ENCODE measurements at places on chromosomes 4 and X.

- DNase-seq, result no peak
Measured at GRCh38 chr4:109434007-109434971, 674 bp downstream of the SEC24B start.

DNA sequence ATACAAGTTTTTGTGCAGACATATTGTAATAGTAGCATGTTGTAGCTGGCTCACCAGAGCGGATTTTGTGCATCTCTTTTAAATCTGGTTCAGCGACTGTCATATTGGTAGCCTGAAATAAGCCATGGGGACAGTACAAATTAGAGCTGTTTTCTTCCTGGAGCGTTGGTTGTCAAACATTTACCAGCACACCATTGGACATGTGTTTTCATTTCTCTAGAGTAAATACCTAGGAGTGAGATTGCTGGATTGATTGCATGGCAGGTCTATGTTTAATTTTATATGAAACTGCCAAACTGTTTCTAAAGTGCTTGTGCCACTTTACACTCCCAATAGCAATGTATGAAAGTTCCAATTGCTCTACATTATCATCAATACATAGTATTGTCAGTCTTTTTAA, 2.6 kb upstream of the ARAF start:
- DNase-seq, result no peak

- no peak for DNase-seq
Measured at GRCh38 chrX:16839852-16840460, 30.2 kb downstream of the RBBP7 start.

DNA sequence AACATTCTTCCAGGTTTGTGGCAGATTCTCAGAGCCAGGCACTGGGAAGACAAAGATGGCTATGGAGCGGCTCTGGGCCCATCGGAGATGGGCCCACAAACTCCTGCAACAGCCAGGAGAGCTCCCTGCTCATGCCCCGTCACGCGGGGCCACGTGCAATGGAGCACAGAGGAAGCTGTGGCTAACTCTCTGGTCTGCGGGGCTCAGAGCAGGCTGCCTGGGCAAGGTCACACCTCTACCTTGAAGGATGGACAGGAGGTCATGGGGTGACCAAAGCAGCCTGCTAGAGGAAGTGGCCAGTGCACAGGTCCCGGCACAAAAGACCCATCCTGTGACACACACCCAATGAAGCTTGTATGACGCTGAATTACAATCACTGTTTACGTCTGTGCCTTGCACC, 45.2 kb downstream of the C4orf50 start:
- no peak for DNase-seq

DNA sequence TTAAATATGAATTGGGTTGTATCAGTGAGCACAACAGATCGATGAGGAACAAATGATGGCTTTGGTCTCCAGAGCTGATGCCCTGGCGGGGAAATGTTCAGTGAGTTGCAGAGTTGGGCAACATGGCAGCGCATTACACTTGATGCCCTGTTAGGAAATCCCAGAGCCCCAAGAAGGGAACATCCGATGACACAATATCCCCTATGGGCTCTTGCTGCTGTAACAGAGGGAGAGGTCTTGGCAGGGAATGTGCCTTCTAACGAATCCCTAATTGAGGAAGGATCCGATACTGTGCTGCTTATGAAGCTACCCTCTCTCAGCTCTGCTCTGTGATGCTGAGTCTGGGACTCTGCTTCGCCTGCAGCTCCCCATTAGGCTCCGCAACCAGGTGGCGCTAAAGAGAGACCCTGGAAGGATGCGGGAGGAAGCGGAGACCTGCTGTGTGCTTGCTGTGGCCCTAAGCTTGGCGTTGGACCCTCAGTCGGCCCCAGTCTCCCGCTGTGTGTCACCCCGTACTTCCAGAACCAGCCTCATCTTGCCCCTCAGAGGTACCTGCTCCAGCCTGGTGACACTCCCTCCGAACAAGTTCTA, 38.9 kb downstream of the PDHA1 start:
- DNase-seq, result no peak

DNA sequence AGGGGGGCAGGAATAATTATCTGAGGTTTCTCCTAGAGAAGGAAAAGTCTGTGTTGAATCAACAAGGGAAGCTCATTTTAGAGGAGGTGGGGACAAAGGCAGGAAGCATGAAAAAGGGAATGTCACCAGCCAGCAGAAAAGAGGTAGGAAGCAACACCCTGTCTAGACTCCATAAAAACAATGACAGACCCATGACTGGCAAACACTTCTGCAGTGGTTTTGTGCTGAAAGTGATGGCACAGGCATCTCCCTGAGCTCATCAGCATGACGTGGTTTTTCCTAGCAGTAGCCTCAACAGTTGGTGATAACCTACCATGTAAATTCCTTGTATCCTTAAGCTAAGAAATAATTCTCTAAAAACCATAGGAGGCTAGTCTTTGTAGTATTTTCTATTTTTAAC, 110.7 kb upstream of the GALNT7 start:
- DNase-seq, result no peak

DNA sequence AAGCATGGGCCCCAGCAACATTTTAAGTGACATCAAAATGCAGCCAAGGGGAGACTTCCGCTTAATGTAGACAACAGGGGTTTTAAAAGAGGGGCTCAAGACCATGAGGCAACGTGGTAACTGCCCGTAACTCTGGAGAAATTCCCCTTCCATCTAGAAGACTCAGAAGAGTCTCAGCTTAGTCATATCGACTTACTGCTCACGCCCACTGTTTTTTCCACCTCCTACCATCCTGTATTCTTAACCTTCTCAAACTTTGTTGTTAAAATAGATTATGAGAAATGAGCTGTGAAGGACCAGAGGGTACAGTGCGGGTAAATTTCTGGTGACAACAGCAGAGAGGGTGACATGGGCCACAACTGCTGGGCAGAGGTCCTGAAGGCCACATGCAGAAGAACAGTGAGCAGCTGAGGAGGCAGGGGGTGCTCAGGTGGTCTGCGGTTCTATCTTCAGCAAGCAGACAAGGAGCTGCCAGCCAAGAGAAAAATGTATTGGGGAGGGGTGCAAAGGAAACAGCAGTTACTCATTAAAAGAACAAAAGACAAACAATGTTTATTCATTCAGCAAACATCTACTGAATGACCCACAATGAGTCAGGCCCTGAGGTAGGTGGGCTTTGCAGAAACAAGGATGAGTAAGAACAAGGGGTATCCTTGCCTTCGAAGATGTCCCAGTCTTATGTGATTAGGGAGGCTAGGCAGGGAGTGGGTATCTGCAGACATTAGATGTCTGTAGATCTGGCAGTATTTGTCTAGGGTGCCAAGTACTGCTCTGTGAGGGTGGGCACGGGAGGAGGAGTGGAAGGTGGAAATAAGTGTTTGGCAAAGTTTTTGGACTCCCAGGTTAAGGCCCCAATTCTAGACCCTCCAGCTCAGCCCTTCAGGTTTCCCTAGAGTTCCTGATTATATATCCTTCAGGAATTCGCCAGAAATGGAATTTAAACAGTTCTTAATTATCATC, 175.3 kb downstream of the TSPAN5 start:
- no peak for DNase-seq

DNA sequence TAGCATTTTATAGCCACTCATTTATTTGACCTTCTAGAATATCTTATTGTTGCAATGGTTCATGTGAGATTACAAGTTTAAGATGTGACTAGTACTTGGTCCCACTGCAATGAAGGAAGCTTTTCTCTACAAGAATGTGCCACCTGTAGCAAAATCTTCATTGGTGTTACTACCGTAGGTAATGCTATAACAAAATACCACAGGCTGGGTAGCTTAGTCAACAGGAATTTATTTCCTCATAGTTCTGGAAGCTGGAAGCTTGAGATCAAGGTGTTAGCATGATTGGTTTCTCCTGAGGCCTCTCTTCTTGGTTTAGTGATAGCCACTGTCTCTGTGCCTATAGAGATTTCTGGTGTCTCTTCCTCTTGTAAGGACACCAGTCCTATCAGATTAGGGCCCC, 441.0 kb downstream of the GPM6A start:
- no peak for DNase-seq

- no peak for DNase-seq
Measured at GRCh38 chrX:119004920-119005524, 30.6 kb downstream of the LONRF3 start.

GRCh38 chrX:132331532-132331931, 112.3 kb upstream of the RAP2C start:
- no peak for DNase-seq

DNA sequence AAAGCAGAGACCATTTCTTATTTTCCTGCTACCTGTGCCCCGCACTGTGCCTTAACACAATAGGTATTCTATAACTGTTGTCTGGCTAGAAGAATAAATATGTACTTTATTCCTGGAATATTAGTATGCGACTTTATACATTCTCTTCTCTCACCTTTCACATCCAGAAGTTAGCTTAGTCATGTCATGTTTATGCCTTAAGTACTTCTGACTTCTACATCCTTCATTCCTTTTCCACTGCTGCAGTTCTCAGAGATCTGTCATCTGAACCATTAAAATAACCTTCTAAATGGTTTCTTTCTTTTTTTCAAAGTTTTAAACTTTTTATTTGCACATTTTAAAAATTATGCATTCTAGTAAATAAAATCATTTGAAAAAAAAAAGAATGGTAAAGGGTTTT, 34.4 kb downstream of the KIF4A start:
- DNase-seq, result no peak

DNA sequence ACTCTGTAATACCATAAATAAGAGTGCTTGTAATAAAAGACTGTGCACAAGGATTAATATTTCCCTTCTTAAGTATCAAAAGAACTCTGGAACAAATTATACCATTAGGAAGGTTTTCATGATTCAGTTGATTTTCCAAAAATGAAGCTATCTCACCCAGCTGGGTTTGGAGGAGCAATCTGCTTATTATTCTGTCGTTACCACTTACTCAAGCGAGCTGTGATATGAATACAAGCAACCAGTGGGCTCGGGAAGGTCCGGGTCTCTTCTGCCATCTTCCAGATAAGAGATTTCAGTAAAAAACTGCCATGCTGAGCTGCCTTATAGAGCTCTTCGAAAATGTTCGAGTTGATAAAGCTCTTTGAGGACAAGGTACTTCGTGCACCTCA, 15.3 kb downstream of the SMIM20 start:
- no peak for DNase-seq

DNA sequence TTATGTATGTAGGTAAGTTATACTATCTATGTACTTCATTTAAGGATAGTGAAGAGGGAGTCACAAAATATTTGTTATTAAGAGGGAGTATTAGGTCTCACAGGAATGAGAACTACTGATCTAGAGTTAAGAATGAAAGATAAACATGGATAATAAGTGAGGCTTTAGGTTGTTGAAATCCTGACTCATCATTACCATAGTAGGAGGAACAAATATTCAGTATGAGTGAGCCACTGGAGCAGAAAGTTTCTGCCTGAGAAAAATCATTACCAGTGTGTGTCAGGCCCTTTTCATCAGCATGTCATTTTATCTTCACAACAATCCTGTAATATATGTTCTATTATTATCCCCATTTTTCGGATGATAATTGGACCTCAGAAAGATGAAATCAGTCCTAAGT, 27.2 kb upstream of the IGSF1 start:
- DNase-seq, result no peak

- no peak for DNase-seq
Measured at GRCh38 chr4:127643791-127644190, 11.0 kb downstream of the INTU start.

- no peak for DNase-seq
Measured at GRCh38 chr4:88659055-88659889, 38.4 kb downstream of the NAP1L5 start.

GRCh38 chr4:14303856-14304255, 676.3 kb upstream of the BOD1L1 start:
- no peak for DNase-seq

- no peak for DNase-seq
Measured at GRCh38 chrX:73457306-73457705, 10.5 kb downstream of the CDX4 start.

- no peak for DNase-seq
Measured at GRCh38 chrX:42496239-42496638, 281.7 kb downstream of the PPP1R2C start.

- peak; percentile 3 for DNase-seq
Measured at GRCh38 chrX:101485212-101485949, at the start of gene ARMCX4. Gene ARMCX4, plus strand, starts transcription at chrX:101485456. Its CDS starts 3,134 bp downstream, at chrX:101488590.

DNA sequence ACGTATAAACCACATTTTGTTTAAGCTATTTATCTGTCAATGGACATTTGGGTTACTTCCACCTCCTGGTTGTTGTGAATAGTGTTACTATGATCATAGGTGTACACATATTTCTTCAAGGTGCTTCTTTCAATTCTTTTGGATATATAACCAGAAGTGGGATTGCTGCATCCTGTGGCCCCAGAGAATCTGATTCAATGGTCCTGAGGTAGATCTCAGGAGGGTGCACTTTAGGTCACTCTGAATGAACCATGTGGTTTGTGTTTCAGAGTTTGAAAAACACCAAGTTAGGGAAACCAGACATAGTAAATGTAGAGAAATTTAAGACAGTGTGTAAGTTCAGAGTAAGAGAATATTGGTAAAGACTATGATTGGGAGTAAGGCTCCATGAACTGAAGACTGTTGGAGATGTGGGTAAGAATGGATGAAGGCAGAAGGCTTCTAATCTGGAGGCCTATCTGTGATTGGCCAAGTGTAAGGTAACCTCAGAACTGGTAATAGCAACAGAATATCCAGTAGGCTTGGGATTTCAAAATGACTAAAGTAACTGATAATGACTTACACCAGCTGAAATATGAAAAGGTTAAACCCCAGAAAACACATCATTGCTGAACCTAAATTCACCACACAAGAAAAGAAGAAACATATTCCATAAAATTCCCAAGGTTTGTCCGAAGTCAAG, 236.9 kb downstream of the CAMK2D start:
- no peak for DNase-seq

DNA sequence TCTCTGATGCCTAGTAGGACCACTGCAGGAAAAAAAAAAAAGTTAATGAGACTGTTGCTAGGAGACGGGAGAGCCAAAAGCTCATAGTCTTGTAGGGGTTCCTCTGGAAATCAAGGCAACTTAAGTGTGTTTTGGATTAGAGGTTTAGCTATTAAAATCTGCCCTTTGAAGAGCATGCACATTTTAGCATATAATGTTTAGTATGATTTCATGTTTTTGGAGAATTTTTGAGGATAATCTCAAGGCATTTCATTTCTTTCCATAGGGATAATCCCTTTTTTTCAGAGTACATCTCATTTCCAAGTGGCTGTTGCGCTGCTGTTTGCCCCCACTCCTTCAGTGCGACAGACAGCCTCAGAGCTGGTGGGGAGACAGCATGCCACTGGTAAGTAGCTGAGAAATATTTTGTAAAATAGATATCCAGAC, at the start of gene LINC00632:
Gene LINC00632, plus strand, starts transcription at position 339 of the 426 bp plus-strand sequence.
- DNase-seq, result no peak

DNA sequence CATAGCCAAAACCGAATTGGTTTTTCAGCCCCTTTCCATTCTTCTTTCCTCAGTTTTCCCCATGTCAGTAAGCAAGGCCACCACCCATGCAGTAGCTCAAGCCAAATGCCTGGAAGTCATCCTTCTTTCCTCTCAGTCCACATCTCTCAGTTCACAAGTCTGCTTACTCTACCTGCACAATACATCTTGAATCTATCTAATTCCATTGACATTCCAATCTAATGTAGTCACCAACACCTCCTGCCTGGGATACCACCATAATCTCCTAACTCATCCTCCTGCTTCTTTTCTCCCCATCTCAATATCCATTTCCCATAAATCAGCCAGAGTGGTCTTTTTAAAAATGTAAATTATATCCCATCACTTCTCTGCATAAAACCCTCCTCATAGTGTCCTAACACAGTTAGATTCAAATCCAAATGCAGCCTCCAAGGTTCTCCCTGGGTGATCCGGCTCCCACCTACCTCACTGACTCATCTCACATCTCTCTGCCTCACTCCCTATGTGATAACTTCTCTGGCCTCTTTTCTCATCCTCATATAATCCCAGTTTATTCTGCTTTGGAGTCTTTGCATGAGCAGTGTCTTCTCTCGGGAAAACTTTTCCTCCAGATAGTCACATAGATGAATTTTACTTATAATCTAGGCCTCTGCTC, 26.9 kb downstream of the KCNIP4 start:
- DNase-seq, result no peak

Data from cortex of kidney (tissue), 1 donor.